Posterior vena cava (tissue), 2 donors: ENCODE measurements at places on chromosomes 4 and X. TPM values are rescaled to one million over a fixed set of nuclear protein-coding genes. Genes with fewer than 3 reads are reported as not detected.
A peak's percentile ranks its signal among the peaks of the same experiment; 100 is the strongest.

Gene CBLL2
- total RNA-seq: not detected

Gene IRAK1
- 114 TPM for total RNA-seq

Gene CFAP47
- total RNA-seq: not detected

Gene CCDC120
- total RNA-seq: 3.0 TPM

Gene ADGRG2
- 1.0 TPM for total RNA-seq

Gene BMPR1B
- total RNA-seq: 8.9 TPM

Gene MAGEE1
- total RNA-seq: 2.6 TPM

Gene KCNE5
- total RNA-seq: 0.29 TPM

Gene POU4F2
- total RNA-seq: not detected

Gene LSM6
- 16.3 TPM for total RNA-seq

DNA sequence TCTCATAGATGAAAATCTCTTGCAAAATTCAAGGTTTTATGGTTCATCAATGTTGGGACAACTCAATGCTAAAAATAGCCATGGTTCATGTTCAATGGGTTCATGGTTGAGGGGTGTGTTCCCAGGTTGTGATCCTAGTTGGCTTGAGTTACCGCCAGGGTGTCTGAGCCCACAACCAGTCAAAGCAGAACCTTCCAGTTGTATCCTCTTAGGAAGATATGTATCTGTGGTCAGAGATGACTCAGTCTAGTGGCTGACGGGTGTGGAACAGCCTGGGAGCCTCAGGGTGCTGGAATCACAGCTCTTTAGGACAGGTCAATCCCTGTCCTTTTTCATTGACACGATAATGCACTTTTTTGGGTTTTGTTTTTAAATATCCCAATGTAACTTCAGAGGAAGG, 192.3 kb upstream of the NR3C2 start:
- no peak for DNase-seq

GRCh38 chrX:26871967-26872366, 591.2 kb downstream of the PPP4R3C start:
- no peak for DNase-seq

GRCh38 chr4:166309286-166309685, 436.2 kb downstream of the TLL1 start:
- DNase-seq: no peak

- DNase-seq: no peak
Observed at GRCh38 chr4:66693694-66694093, 851.6 kb downstream of the CENPC start.

- no peak for DNase-seq
Observed at GRCh38 chr4:30716681-30717207, 3.4 kb upstream of the PCDH7 start.

DNA sequence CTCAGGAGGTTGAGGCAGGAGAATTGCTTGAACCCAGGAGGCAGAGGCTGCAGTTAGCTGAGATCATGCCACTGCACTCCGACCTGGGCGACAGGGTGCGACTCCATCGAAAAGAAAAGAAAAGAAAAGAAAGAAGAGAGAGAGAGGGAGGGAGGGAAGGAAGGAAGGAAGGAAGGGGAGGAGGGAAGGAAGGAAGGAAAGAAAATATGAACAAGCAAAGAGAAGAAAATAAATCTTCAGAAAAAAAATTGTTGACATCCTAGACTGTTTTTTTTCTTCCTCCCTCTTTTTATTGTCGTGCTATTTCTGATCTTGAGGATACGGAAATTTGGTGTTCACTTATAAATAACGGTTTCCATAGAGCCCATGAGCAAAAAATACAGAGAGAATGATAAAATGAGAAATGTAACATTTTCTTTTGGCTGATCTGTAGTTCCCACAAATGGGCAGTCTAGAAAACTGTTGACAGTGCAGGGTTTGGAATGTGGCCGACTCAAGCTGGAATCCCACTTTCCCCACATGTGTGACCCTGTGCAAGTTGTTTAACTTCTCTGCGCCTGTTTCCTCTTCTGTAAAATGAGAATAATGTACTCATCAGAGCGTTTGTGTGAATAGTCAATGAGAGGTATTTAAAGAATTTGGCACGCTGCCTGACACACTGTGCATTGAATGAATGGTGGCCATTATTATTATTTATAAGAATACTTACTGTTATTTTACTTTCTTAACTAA, 19.4 kb downstream of the SORBS2 start:
- DNase-seq: no peak

DNA sequence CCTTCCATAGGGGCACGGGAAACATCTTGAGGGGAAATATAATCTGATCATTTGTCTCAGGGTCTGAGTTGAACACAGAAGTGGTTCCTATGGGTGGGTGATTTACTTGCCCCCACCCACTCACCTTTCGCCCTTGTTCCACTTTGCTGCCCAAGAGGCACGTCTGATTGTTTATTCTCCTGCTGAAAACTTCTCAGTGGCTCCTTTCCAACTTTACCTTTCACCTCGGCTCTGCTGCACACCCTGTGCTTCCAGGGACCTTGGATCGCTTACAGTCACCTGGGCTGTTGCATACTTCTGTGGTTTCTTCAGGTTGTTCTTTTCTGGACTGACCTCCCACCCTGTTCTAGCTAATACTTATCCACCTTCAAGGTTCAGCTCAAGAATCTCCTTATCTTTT, 213.4 kb upstream of the JADE1 start:
- no peak for DNase-seq

DNA sequence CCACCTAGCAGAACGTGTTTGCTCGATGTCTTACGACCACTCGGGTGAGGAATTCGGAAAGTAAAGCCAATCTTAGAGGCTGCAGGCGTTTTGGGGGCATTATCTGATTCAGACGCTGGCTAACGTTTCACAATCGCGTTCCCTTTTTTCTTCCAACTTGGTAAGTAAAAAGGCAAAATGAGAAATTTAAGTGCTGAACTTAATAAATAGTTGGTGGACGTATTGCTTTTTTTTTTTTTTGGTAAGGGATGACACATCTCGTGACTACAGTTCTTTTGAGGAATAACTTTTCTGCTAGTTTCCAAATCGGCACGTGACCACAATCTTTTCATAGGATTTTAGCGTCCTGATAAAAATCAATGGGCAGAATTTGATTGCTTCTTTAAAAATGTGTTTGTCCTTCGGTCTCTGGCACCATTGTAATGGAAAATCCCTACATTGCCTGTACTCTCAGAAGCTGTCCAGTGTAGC, 848 bp downstream of the RAB9A start:
- DNase-seq: no peak

DNA sequence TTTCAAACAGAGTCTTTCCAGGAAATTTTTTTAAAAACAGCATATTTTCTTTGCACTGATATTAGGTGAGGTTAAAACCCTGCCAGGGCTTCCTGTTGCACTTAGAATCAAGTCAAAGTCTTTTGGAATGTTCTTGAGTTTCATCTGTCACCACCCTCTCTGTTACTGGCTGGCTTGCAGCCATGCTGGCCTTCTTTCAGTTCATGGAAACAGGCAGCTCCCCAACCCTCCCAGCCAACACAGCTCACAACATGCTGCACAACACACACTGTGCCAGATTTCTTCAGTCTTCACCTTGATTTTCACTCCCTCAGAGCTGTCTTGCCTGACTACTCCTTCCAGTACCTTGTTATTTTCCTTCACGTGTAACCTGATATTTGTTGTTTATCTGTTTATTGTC, 129.5 kb downstream of the KCNIP4 start:
- DNase-seq: no peak

DNA sequence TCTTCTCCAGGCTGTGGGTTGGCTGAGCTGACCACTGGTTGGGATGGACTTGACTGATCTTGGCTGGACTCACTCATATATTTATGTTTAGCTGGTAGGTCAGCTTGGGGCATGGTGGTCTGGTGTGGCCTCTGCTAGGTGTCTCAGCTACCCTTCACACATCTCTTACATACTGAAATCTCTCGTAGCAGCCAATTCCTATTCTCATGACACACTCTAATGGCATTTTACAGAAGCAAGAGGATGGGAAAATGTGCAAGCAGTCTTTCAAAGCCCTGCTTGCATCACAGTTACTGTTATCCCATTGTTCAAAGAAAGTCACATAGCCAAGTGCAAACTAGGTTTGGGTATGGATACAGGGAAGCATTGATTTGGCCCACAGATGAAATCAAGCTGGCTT, 55.5 kb upstream of the PCDH18 start:
- no peak for DNase-seq

DNA sequence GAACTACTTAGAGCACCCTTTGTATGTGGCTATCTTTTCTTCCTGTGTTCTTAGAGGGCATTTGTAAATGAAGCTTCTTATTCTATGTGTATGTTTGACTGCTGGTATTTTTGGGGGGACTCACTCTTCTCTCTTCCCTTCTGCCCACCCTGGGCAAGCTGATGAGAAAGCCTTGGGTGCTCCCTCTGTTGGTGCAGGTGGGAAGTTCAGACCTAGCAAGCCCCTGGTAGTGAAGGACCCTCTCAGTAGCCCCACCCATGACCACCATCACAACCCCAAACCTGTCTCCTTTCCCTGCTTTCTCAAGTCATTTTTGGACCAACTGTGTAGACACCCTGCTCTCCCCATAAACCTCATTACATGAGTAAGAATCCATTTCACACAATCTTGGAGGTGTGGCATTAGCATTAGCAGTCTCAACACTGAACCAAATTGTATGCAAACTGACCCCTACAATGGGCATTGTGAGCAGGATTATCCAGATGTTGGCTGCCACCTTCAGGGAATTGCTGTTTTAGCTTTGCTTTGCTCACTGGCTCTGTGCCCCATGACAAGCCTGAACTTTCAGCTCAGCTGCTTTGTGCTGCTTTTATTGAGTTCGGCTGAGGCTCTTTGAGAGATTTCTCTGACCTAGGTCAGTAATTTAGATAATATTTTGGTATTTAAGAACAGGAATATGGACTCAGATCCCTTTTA, 27.9 kb downstream of the TRIM61 start:
- no peak for DNase-seq

- no peak for DNase-seq
Observed at GRCh38 chr4:168167714-168168284, 75.5 kb downstream of the ANXA10 start.

DNA sequence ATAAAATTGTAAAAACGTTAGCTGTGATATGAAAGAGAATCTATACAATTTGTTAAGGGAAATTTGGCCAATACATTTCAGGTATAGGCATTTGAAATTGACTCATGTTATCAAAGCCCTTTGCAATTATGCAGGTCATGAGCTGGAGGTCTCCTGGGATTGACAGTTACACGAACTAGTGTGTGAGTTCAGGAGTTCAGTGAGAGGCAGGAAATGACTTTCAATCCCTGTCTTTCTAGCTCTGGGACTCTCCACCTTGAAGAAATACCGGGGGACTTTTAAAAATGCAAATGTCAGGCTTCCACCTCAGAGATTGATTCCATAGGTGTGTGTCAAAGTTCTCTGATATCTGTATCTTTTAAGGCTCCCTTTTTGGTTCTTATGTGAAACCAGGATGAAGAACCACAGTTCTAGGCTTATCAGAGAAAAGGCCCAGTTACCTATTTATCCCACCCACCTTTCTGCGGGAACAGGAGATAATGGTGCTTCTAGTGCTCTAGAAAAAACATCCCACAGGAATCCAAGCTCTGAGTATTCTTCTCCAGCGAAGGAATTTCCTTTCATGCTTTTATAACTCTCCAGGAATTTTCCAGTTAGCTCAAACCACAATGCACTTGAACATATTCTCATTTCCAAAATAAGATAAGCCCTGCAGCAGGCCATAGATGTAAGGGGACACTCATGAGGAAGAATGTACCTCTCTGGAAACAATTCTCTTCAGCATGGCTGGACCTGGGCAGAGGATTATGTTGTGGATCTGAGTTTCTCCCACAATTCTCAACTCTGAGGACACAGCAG, 501.0 kb downstream of the IDS start:
- no peak for DNase-seq

- peak; percentile 62 for DNase-seq
Observed at GRCh38 chrX:53279296-53280237, 1.8 kb downstream of the IQSEC2 start.

- DNase-seq: no peak
Observed at GRCh38 chr4:36081185-36081584, 163.1 kb downstream of the ARAP2 start.

DNA sequence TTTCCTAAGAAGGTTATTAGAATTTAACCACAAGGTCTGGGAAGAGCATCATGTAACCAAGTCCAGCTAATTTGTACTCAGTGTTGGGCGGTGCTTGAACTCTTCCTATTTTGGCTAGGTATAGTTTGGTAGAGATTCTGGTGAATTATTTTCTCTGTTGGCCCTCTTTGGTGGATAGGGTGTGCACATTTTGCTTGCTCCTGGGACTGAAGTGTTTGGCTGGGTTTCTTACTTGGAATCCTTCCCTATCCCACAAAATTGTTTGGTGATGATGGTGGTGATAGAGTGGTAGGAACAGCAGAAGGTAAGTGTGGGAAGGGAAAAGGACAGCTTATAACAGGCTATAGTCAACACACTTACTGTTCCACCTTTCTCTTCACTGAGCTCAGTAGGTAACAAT, 194.8 kb upstream of the GPC4 start:
- no peak for DNase-seq

- no peak for DNase-seq
Observed at GRCh38 chr4:24970635-24971034, 57.8 kb upstream of the CCDC149 start.

- DNase-seq: no peak
Observed at GRCh38 chrX:13283950-13284546, 35.8 kb downstream of the ATXN3L start.

DNA sequence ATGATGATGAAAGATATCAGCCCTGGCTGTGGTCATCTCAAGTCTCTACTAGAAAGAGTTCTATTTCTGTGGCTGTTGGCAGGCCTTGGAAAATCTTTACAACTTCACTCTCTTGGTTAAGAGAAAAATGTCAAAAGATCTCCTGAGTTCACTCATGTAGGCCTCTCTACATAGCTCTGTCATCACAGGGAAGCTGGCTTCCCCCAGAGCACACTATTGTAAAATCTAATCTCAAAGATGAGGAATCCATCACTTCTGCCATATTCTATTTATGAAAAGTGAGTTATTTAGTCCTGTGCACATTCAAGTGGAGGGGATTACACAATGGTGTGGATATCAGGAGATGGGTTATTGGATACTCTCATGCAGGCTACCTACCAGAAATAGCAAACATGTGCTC, 388.4 kb upstream of the HS3ST1 start:
- DNase-seq: no peak

DNA sequence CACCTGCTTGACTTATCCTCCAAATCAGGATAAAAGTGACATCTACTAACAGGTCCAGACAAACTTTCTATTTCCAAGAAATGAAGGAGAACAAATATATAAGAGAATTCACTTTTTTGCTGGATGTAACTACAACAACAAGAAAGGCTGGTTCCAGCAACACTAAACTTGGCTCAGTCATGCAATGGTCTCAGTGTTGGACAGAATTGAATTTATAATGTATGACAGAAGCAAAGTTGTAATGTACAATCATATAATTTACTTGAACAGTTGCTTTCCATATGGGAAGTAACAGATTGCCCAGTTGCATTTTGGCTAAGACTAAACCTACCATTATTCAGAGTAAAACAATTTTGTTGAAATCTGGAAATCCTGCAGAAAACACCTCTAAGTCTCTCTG, 183.3 kb upstream of the INTU start:
- DNase-seq: no peak

- DNase-seq: no peak
Observed at GRCh38 chr4:67106861-67107460, 438.3 kb downstream of the CENPC start.
